ENCODE measurements at places on chromosomes 13 and 19.

DNA sequence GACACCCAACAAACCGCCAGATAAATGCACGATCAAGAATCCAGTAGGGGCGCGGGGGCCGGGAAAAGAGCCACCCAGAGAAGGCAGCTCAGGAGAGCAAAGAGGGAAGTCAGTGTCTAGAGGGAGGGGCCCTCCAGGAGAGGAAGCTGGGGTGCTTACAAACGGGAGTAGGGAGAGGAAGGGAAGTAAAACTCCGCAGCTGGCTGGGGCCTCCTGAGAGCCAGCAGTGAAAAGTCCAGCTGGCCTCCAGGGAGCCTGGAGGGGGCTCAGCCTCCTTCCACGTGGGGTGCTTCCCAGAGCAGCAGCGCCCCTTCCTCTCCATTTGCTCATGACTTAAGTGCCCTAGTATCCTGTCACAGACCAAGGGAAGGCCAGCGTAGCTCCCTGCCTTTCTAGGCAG is 51.8 kb downstream of the TMED1 start:
- no peak for DNase-seq

GRCh38 chr13:79846386-79846785 is 365.4 kb downstream of the NDFIP2 start:
- DNase-seq = no peak

DNA sequence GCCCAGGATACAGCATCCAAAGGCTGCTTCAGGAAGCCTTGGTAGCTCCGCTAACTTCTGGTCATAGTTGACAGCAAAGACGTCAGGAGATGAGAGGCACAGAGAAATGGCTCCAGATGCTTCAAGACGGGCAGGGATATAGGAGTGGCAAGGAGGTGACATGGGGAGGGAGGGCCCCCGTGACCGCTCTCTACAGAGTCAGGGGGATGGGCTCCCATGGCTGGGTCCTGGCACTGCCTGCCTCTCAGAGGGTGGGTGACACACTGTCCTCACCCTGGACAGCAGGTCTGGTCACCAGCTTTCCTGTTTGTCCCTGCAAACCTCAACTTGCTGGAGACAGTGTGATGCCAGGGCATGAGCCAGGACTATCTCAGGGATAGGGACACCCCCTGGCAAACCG is 10.3 kb upstream of the ZNF14 start:
- no peak for DNase-seq

GRCh38 chr13:43129066-43129465 is 105.7 kb downstream of the DNAJC15 start:
- DNase-seq = no peak

- DNase-seq = no peak
Observed at GRCh38 chr19:8373867-8374813, 10.2 kb downstream of the ANGPTL4 start.

DNA sequence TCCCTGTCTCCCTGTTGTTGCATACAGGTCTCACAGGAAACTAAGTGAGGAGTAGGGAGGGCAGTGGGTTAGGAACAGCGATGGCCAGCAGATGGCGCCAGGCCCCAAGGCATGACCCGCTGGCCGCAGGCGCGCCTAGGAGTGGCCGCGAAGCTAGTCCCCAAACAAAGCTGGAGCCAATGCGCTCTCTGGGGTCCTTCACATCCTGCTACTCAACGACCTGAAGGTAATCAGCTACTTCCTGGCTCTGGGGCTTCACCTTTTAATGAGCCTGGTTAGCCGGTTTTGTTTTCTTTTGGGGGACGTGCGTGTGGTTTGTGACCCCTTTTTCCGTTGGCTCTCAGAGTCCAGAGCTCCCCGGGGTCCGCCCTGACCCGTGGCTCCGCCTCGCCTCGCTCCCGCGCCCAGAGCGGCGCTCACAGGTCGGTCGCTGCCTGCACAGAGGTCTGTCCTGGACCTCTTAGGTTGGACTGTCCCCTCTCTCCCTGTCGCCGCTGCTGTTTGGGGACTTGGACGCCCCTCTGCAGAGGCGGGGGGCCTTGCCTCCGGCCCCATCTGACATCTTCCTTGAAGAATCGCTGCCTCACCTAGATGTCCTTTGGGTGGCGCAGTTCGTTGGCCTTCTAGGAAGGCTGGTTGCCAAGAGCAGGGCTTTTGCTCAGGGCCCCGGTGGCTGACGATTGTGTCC is 62.2 kb upstream of the GTF3A start:
- peak; percentile 70 for DNase-seq
